Mesothelial cell of epicardium (in vitro differentiated cells): ENCODE measurements at places on chromosomes 16 and 17.

DNA sequence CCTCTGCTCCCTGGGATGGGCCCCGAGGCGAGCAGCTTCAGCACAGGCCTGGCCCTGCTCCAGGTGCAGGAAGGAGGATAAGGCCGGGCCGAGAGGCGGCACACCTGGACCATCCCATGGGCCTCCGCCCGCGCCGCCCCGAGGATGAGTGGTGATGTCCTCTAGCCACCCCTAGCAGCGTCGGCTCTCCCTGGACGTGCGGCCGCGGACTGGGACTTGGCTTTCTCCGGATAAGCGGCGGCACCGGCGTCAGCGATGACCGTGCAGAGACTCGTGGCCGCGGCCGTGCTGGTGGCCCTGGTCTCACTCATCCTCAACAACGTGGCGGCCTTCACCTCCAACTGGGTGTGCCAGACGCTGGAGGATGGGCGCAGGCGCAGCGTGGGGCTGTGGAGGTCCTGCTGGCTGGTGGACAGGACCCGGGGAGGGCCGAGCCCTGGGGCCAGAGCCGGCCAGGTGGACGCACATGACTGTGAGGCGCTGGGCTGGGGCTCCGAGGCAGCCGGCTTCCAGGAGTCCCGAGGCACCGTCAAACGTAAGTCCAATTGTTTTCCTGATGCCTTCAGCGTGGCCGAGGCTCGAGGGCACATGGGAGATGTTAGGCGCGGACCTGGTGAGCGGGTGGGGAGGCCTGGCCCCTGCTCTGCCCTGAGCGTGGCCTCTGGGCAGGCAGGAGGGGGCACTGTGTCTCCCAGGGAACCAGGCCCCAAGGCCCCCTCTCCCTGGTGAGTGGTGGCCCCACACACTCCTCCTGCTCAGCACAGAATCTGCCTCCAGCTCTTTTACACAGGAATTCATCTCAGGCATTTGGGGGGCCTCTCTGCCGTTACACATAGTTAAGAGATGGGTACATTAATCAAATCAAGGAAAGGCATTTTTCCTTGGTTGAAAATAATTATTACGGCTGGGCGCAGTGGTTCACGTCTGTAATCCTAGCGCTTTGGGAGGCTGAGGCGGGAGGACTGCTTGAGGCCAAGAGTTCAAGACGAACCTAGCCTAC, 855 bp downstream of the TMEM204 start:
- DNase-seq = no peak

DNA sequence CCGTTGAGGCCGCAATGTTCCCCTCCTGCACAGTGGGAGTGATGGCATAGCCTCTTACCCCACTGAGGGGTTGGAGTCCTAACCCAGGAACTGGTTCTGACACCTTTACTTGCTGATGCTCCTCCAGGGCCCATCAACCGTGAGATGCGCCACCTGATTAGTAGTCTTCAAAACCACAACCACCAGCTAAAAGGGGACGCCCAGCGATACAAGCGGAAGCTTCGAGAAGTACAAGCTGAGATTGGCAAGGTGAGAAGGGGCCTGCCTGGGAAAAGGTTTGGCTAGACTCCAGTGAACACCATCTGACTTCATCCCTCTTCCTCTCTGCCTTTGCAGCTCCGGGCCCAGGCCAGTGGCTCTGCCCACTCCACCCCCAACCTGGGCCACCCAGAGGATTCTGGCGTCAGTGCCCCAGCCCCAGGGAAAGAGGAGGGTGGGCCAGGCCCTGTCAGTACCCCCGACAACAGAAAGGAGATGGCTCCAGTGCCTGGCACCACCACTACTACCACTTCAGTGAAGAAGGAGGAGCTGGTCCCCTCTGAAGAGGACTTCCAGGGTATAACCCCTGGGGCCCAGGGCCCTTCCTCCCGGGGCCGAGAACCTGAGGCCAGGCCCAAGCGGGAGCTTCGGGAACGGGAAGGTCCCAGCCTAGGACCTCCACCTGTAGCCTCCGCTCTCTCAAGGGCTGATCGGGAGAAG, 5.8 kb downstream of the RNF40 start:
- no peak for DNase-seq

- no peak for DNase-seq
Observed at GRCh38 chr16:88995194-88995593, 18.2 kb upstream of the CBFA2T3 start.

DNA sequence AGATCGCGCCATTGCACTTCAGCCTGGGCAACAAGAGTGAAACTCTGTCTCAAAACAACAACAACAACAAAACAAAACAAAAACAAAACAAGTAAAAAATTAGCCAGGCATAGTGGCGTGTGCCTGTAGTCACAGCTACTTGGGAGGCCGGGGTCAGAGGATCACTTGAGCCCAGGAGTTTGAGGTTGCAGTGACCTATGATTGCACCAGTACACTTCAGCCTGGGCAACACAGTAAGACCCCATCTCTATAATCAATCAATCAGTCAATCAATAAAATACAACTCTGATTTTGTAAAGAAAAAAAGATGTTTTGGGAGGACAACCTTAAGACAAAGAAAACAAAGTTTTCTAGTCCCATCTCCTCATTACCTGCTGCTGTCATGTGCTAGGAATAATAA, 51.9 kb downstream of the MARCHF10 start:
- no peak for DNase-seq

GRCh38 chr17:82737967-82738877, 2.8 kb downstream of the FN3K start:
- DNase-seq = no peak

DNA sequence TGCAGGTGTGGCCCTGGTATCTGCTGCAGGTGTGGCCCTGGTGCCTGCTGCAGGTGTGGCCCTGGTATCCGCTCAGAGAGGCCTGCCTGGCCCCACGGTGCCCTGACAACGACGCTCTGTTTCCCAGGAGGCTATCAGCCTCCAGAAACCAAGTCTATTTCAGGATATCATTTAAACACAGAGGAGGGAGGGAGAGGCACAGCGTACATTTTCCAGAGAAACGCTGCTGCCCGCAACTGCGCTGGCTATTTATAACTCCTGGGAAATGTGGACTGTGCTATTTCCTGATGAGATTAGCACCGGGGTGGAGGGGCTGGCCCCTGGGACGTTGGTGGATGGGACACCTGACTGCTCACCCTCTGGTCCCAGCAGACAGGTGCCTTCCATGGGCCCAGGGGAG, 22.5 kb downstream of the TIMM22 start:
- DNase-seq = no peak

- DNase-seq = peak; percentile 56
Observed at GRCh38 chr17:1762901-1763898, 1.3 kb downstream of the SERPINF1 start.

GRCh38 chr17:17907469-17907868, 64.7 kb downstream of the TOM1L2 start:
- no peak for DNase-seq

GRCh38 chr17:83084621-83085056, 5.2 kb downstream of the METRNL start:
- DNase-seq = no peak

DNA sequence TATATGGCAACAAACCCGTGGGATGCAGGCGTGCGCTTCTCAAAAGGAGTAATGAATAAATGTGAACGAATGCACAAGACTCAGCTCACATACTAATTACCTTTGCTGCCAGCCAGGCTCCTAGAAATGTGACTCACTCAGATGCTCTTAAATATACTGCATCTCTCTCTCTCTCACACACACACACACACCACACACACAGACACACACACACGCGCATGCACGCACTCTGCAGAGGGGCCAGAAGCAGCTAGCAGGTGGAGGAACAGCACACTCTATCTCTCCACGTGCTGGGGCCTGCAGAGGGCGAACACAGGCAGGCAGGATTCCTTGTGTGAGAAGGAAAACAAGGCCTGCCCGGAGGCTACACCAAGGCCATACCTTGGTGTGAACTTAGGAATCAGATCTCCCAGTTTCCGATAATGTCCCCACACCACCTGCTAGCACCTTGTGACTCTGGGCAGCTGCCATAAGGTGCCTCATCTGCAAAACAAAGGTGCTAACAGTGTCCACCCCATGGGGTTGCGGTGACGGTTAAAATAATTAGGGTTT, 5.3 kb downstream of the GPRC5B start:
- DNase-seq = no peak

- no peak for DNase-seq
Observed at GRCh38 chr16:16017812-16018211, 68.4 kb downstream of the ABCC1 start.

DNA sequence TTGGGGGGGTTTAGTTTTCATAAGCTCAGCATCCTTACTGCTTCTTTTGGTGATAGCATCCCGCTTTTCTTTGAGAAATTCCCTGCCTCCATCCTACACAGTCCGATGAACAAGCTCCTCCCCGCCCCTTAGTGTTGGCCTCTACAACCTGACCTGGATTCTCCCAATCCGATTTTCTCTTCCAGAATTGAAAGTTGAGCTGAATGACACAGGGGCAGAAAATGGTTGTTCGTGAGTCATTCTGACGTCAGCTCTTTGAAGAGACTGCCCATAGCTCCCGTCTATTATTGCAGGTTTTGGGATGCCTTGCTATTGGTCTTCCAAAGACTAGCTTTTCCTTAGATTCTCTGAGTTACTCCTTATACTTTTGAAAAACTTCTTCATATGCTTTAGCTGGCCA, 279.7 kb downstream of the SLC39A11 start:
- no peak for DNase-seq

GRCh38 chr16:69773260-69773947, 11.3 kb downstream of the WWP2 start:
- DNase-seq = no peak

DNA sequence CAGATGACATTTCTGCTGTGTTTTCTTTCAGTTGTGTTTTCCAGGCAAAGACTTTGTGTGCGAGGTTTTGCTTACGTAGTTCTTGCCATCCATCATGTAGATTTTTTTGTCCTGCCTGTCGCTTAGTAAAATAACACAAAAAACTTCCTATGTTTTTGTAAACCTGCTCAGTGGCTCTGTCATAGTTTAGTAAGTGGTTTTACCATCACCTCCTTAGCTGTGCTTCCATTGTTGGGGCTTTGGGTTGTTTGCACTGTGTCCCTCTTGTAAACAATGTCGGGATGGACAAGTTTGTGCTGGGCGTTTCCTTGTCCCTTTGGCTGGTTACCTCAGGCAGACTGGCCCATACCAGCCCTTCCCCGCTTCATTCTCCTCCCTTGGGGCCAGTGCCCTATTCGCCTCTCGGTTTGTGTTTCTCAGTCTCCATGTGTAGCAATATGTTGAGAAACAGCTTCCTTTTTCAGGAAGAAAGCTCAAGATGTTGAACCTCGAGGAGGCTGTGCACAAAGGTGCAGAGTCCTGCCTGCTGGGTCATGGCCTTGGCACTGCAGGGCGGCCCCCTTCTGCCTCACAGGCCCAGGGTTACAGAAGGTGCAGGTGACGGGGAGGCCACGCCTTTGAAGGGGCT, 74.6 kb downstream of the KSR1 start:
- no peak for DNase-seq

DNA sequence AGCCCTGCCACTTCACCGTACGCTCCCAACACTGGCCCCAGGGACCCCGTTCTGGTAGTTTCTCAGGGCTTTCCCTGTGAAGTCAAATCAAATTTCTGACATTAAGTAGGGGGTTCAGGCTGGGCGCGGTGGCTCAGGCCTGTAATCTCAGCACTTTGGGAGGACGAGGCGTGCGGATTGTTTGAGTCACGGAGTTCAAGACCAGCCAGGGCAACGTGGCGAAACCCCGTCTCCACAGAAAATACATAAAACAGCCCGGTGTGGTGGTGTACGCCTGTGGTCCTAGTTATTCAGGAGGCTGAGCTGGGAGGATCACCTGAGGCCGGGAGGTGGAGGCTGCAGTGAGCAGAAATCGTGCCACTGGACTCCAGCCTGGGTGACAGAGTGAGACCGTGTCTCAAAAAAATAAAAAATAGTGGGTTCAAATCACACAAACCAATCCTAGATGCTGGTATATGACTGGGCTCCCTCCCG, 632 bp downstream of the CYBC1 start:
- no peak for DNase-seq

DNA sequence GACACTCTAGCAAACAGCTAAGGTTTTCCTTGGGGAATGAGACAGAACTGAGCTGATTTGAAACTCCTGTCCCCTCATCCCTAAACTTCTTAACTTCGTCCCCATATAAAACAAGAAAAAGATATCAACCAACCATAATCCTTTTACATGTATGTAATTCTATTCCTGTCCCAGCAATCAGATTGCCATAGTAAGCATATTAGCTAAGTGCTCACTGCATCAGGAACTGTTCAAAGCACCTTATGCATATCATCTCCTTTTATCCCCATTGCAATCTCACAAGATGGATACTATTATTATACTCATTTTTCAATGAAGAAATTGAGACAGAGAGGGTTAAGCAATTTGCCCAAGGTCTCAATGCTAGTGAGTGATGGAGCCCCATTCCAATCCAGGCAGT, 6.8 kb downstream of the KIF18B start:
- no peak for DNase-seq

DNA sequence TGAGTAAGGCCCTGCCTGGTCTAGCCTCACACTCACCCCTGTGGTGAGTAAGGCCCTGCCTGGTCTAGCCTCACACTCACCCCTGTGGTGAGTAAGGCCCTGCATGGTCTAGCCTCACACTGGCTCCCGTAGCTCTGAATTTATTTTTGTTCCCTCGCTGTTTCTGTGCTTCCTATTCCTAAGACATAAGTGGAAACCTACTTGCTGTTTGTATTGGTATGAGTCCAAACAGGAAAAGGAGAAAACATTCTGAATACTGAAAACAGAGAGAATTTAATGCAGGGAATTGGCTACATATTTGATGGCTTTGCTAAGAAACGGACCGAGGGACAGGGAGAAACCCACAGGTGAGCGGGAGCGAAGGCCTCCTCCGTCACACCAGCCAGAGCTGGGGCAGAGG, 267.8 kb downstream of the FOXL1 start:
- DNase-seq = no peak

- DNase-seq = no peak
Observed at GRCh38 chr16:56865394-56866062, 521 bp downstream of the SLC12A3 start.

- DNase-seq = no peak
Observed at GRCh38 chr17:9934331-9934730, 29.3 kb upstream of the RCVRN start.
